T-cell (primary cell): ENCODE measurements at places on chromosomes 11 and 22.

DNA sequence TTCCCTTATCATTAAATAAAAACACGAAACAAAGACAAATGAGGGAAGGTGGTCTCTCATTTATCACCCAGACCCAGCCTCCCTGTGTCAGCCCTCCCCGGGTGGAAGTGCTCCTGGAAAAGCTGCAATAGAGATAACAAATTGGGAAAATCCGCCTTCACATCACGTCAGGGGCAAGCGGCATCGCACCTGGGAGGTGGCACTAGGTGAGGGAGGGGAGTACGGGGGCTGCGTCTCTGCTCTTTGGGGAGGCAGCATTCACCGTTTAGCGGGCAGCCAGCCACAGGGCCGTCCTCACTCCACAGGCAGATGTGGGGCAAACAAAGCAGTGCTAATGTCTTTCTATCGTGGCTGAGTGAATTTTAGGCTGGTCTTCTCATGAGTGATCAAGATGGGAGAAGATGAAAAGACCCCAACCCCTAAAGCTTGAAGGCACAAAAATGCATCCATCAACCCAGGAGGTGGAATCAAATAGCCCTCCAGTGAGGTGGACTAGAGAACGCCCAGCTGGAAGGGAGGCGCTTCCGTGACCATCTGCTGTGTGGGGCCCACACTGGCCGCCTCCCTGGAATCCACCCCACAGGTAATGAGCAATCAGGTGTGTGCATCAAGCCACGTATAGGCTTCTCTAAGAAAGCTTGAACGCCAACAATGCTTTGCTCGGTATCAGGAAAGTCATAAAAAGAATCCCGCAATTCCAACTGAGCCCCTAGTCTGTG, 629.5 kb downstream of the BRD1 start:
- H3K27ac ChIP-seq, result no peak overlapping the region
- DNase-seq, result no peak
- no peaks in the 10 kb centered on the region for H3K36me3 ChIP-seq
- no peaks in the 10 kb centered on the region for H3K4me1 ChIP-seq
- H3K4me3 ChIP-seq, result no peak overlapping the region

- no peak overlapping the region for H3K27ac ChIP-seq
- H3K4me3 ChIP-seq, result peak overlapping the region; percentile 74
- H3K27me3 ChIP-seq, result peaks cover 28% of the 10 kb centered on the region
- peaks cover 6% of the 10 kb centered on the region for H3K4me1 ChIP-seq
- H3K36me3 ChIP-seq, result peaks cover 2% of the 10 kb centered on the region
Measured at GRCh38 chr11:36375353-36376008, 79.4 kb downstream of the PRR5L start.

DNA sequence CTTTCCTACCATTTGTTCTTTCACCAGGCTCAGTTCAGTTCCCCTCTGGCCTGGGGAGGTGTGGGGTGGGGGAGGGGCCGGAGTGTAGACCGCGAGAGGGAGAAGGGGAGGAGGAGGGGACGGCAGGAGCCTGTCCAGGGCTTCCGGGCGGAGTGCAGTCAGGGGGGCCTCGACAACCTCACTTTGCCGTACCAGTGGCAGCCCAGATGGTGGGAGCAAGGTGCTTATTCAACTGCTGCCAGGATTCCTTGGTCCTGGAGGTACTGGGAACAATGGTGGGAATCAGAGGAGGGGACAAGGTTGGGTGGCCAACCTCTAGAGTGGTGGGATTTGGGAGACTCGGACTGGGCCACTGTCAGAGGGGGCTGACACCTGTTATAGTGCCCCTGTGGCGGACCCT, 1.2 kb downstream of the BACE1 start:
- no peak for DNase-seq
- peaks cover 3% of the 10 kb centered on the region for H3K4me1 ChIP-seq
- H3K36me3 ChIP-seq, result no peaks in the 10 kb centered on the region
- no peaks in the 10 kb centered on the region for H3K27me3 ChIP-seq
- H3K27ac ChIP-seq, result no peak overlapping the region

DNA sequence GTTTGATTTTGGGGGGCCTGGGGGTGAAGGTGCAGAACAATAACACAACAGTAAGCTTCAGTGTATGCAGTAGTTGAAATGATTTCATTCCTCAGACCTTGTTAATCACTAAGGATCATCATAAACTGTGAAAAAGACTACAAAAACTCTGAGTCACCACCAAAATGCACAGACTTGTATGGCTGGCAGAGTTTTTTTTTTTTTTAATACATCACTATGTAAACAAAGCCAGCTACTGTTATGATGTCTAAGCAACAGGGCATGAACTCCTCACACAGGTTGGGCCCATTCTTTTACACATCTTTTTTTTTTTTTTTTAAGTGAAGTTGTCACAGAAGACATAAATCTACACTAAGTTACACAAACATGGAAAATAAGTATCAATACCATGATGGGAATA, 311.9 kb downstream of the GUCY1A2 start:
- no peak for DNase-seq
- H3K27me3 ChIP-seq, result no peaks in the 10 kb centered on the region
- H3K27ac ChIP-seq, result no peak overlapping the region
- H3K36me3 ChIP-seq, result no peaks in the 10 kb centered on the region

- no peaks in the 10 kb centered on the region for H3K36me3 ChIP-seq
- no peaks in the 10 kb centered on the region for H3K4me1 ChIP-seq
- DNase-seq, result no peak
- peaks cover 38% of the 10 kb centered on the region for H3K27me3 ChIP-seq
Measured at GRCh38 chr22:49300241-49300640, 527.4 kb downstream of the BRD1 start.
